ENCODE measurements at places on chromosomes 6 and 20.

DNA sequence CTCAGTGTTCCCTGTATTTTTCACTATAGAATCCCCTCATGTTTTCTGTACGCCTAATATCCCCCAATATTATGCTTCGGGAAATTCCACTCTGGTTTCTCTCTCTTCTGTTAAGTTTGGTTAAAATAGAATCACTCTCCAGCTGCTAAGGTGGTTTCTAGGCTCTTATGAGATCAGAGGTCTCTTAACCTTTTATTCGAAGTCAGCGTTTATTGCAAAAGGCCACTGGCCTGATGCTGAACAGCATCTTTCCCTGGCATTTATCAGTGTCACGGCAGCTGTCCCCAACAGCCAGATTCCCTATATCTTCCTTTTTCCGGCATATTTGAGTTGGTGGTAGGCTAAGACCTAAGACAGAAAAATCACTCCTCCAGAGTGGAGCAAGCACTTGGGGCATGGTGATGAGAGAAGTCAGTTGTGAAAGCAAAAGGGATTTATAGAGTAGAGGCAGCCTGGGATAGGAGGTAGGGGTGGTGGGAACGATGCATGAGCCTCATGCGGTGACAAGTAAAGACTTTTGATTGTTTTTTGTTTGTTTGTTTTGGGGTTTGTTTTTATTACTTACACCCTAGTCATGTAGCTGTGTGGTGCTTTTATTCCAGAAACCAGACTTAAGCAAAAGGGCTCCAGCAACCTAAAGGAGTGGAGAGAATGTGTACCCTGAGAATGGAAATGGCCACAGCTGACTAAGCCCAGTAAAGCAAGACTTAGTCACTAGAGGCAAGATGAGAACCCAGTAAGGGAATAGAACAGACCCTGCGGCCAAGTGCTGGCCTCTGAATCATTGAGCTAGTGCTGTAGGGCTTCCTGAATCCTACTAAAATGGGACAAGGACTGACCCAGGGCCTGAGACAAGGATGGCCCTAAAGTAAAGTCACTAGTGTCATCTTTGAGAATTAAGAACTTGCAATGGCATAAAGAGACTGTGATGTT, 233.0 kb upstream of the PRND start:
- DNase-seq = peak; percentile 42

DNA sequence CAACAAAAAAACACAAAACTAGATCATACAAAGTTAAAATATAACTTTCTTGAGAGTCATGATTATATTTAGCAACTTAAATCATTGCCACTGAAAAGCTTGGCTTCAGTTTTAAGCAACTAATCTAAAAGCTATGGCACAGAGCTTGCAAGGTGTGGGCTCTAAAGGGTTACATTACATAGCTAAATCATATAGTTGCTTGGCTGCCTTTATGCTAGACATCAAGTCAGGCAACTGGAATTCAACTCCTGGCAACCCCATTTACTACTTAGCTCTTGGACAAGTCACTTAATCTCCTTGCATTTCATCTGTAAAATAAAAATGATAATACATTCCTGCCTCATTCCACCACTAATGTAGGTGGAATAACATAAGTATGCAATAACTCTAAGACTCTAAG, 40.9 kb upstream of the GCM1 start:
- DNase-seq = peak; percentile 82

- no peak for DNase-seq
These were observed 119.1 kb upstream of the PDE10A start for GRCh38 chr6:165782134-165782533.

- DNase-seq = no peak
These were observed 80.5 kb downstream of the TNFRSF21 start for GRCh38 chr6:47229255-47229654.

GRCh38 chr20:3658716-3659491, 4.3 kb downstream of the GFRA4 start:
- no peak for DNase-seq

DNA sequence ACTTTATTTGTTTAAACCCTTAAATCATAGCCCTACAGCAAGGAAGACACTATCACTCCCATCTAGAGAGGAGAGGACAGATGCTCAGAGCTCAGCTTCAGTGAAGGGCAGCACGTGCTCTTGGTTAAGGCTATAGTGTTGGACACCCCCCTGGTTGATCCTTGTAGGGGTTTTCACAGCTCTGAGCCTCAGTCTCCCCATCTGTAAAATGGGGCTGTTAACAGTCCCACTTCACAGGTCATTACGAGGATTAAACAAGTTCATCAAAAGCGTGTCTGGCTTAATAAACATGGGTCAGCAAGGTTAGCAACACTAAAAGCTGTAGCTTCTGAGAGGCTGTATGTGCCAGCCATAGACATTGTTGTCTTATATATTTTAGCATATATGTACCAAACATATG, 82.4 kb downstream of the NFATC2 start:
- DNase-seq = no peak

DNA sequence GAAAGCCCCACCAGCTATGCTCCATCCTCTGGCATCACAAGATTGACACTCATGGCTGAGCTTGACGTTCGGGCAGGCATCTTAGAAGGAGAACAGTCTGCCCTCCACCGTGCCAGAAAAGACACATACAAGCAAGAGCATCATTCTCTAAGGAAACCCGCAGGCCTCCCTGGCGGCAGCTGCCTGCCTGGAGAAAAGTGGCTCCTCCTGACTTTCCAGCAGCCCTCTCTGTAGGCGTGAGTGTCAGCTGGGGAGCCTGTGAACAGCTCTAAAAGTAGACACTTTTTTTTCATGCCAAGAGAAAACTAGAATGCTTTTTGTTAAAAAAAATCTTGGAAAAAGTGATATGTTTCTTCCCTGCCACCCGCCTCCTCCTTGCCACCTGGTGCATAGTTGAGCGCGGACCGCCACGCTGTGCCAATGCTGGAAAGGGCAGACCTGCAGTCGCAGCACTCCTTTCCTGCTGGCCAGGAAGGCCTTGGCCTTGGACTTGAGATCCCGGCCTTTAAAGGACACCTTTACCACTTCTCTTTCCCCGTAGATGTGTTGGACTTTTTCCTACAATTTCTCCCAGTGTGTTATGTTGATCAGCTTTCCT, 29.7 kb upstream of the INSM1 start:
- no peak for DNase-seq

DNA sequence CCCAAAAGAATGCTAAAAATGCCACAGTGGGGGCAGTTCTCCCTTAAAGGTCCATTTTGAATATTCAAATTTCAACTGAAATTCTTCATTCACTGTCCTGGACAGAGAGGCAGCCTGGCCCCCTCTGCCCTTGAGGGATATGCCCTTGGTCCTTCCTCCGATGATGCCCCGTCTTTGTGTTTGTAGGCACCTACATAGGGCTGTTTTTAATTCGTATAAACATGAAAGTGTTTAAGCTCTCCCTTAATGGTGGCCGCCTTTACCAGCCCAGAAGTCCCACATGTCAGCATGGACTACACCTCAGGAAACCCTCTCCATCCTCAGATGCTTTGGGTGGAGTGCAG, 70.2 kb downstream of the SSR1 start:
- DNase-seq = no peak

- DNase-seq = no peak
These were observed 115.7 kb downstream of the OGFRL1 start for GRCh38 chr6:71404145-71404966.

GRCh38 chr20:4666001-4666479, 55.7 kb upstream of the PRND start:
- DNase-seq = no peak

- DNase-seq = no peak
These were observed 141.7 kb upstream of the RPS6KA2 start for GRCh38 chr6:166768761-166769160.

- no peak for DNase-seq
These were observed 94.4 kb upstream of the PRDM1 start for GRCh38 chr6:105991561-105992314.

DNA sequence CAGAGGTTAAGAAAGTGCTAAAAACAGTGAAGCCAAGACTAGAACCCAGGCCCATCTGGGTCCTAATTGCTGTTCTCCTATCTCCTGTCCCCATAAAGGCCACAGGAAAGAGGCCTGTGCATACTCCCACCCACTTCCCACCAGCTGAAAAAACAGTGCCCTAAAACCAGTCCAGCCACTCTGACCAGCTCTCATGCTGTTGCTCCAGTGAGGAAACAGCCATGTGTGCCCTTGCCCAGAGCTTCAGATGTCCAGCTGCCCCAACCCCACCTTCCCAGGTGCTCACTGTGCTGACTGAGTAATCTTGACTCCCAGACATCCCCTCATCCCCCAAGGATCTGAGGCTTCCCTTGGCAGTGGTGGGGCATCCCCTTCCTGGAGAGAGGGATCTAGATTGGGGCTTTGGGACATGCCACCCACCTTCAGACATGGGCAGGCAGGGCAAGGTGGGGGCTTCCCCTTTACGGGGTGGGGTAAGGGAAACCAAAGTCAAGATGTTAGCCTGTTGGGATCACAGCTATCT, 28.7 kb downstream of the KCNK5 start:
- DNase-seq = no peak

- DNase-seq = no peak
These were observed 15.6 kb upstream of the STX11 start for GRCh38 chr6:144134737-144135136.

- DNase-seq = no peak
These were observed 1.1 kb upstream of the SLC22A7 start for GRCh38 chr6:43296780-43297497.

DNA sequence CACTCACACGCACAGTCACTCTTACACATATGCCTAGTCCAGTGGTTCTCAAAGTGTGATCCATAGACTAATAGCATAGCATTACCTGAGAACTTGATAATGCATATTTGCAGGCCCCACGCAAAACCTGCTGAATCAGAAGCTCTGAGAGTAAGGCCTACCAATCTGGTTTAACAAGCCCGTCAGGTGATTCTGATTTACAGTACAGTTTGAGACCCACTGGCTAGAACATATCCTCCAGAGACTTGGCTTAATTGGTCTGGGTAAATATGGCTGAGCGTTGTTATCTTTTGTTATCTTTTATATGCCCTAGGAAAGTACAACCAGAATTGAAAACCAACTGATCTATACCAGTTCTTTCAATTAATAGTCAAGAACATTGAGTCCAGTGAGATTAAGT, 9.6 kb downstream of the TSPYL4 start:
- no peak for DNase-seq

DNA sequence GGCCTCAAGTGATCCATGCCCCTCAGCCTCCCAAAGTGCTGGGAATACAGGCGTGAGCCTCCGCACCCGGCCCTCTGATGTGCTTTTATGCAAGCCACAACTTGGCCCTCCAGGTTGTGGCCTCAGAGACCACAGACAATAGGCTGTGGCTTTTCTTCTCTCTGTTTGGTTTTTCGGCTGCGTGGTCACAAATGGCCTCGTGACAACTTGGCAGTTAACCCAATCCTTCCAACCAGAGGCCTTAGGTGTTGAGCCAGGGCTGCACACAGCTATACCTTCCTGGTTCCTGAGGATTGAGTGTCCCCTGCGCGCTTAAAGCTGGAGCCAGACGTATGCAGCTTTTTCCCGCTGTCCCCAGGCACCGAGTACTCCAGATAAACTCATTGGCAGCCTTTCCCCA, 6.3 kb upstream of the TGM3 start:
- no peak for DNase-seq

GRCh38 chr6:160756871-160757270, 54.8 kb downstream of the PLG start:
- DNase-seq = no peak

- no peak for DNase-seq
These were observed 353 bp downstream of the TRAM2 start for GRCh38 chr6:52576392-52577021.

DNA sequence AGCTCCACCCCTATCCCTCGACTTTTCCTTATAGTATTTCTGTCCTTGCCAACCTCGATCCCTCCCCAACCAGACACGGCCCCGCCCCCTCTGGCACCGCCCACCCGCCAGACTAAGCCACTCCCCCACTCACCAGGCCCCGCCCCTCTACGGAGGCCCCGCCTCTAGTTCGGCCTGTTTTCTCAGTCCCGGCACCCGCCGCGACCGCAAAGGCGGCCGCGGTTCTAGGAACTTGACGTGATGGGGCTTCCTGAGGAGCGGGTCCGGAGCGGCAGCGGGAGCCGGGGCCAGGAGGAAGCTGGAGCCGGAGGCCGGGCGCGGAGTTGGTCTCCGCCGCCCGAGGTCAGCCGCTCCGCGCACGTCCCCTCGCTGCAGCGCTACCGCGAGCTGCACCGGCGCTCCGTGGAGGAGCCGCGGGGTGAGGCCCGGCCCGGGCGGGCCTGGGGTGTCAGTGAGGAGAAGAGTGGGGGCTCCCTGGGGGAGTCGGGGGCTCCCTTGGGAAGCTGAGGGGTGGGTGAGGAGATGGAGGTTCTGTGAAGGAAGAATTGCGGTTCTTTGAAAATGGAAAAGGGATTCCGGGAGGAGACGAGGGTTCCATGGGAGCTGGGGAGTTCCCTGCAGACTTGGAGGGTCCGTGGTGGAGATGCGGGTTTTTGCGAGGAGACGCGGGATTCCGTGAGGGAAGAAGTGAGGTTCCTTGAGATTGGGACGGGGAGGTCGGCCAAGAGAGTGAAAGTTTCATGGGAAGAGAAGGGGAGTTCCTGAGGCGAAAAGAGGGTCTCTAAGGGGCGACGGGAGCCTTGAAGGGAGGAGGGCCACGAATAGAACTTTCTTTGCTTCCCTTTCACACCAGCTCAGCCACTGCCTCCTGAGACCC, at the start of gene ACSS2:
Gene ACSS2, plus strand, starts transcription at position 207 of the 877 bp plus-strand sequence. Its CDS starts 34 bp downstream, at position 241.
- peak; percentile 91 for DNase-seq

- DNase-seq = no peak
These were observed 42.7 kb upstream of the CLDN20 start for GRCh38 chr6:155221086-155221485.

DNA sequence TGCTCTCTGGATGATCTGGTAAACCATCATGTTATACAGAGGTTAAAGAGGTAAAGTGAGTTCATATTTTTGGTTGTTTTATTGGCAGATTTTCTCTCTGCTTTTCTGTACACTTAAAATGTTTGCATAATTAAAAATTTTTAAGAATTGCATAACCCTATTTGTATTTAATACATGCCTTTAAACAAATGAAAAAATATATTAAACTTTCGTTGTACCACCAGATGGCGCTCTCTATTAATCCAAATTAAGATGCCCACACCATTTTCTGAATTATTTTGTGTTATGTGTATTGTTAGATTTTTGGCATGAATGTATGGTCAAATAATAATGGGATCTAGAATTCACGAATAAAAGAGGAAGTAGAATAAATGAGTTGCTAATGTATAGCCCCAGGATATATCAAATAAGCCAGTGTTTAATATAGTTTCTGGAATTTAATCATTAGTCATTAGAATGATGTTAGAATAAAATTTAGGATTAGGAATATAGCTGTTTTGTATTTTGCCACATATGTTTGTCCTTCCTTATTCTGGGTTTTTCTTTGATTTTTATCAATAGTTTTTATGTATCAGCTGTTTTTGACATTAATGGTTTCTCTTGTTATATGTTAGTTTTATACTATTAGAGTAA, 38.9 kb downstream of the SMAP1 start:
- DNase-seq = no peak

GRCh38 chr20:59518881-59519706, 85.2 kb upstream of the PHACTR3 start:
- no peak for DNase-seq

- DNase-seq = no peak
These were observed 11.2 kb downstream of the SLC35A1 start for GRCh38 chr6:87483929-87484328.

- no peak for DNase-seq
These were observed 102.1 kb upstream of the TMEM181 start for GRCh38 chr6:158457616-158458278.

Measured in AG04449 (cell line).